ENCODE measurements at places on chromosomes 13 and 19. TPM values are rescaled to one million over a fixed set of nuclear protein-coding genes. Genes with fewer than 3 reads are reported as not detected.

Gene EVI5L
- total RNA-seq: 9.1 TPM

Gene CEACAM16
- not detected for total RNA-seq

Gene ZNF784
- total RNA-seq: 4.7 TPM

Gene TTYH1
- 2.2 TPM for total RNA-seq

Gene LMTK3
- 4.5 TPM for total RNA-seq

Gene LYPD4
- not detected for total RNA-seq

Gene INSL3
- 13.9 TPM for total RNA-seq

Gene ZNF567
- total RNA-seq: 7.6 TPM

Gene KIR2DL3
- total RNA-seq: 0.34 TPM

Gene IGFL3
- total RNA-seq: not detected

Gene CD33
- total RNA-seq: 8.5 TPM

Gene SYT3
- not detected for total RNA-seq

Gene FUT3
- total RNA-seq: 0.17 TPM

Gene ZNF433
- total RNA-seq: 0.29 TPM

Gene RNF225
- total RNA-seq: not detected

Gene MBD3L2
- not detected for total RNA-seq

Gene WDR87
- total RNA-seq: not detected

Gene PRKD2
- 175 TPM for total RNA-seq

Gene KCNN1
- 0.20 TPM for total RNA-seq

Gene ZNF460
- total RNA-seq: 42.0 TPM

Gene ZBTB32
- 54.9 TPM for total RNA-seq

Gene MYO16
- total RNA-seq: not detected

Gene BEST2
- total RNA-seq: not detected

Gene OLFM2
- 11.0 TPM for total RNA-seq

Data from T-helper 1 cell treated with Interleukin-12 subunit alpha and Interleukin-12 subunit beta and Interleukin-4 antibody, amounts not matched to agents 30 ng/mL and 1 ng/mL, for 36 hours (primary cell).